Tibial nerve (tissue), 4 donors: ENCODE measurements at places on chromosomes 6 and 20.

DNA sequence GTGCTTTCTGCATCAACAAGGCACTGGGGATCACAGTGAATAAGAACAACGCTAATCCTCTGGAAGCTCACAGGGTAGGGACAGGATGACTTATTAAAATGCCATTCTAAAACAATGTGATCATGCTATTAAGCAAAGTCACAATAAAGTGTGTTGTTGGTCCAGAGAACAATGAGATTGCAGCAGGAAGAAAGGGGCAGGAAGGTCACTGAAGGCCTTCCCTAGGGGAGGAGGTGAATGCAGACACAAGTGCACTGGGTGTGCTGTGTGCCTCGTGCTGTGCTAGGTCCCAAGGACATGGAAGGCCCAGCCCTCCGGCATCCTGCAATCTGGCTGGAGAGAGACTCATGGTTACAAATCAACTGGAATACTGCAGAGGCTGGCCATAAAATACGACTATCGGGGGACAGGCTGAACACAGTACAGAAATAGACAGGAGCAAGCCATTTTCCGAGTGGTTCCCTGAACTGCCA lies 55.7 kb downstream of the LYRM4 start:
- no peak for DNase-seq

DNA sequence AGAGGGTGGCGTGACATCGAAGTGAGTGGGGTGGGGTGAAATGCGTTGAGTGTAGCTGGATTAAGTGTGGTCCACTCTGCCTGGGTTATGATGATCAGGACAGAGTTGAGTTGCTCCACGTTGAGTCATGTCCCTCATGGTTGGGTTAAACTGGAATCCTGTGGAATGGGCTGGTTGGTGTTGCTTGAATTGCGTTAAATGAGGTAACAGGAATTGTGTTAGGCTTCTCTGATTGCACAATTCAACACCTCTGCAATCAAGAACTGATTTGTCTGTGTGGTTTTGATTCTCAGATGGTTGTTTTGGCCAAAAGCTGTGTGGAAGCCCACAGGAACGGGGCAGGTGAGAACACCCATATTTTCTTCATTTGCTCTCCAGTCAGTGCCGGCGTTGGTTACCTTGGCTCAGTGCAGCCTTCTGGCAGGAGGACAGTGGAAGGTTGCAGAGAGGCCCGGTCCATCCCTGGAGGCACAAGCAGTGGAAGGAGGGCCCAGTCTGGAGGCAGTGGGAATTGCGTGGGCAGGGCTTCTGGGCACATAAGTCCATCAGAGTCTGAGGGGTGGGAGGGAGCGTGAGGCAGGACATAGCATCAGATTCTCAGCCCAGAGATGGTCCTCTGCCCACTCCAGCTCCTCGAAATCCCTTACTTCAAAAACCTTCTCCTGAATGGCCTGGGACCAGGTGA lies 11.6 kb downstream of the NOTCH4 start:
- no peak for DNase-seq

GRCh38 chr20:64203037-64203777 lies 39.0 kb downstream of the MYT1 start:
- no peak for DNase-seq

- DNase-seq, result no peak
These were observed 3.6 kb upstream of the NUP153 start for GRCh38 chr6:17710331-17710730.

GRCh38 chr6:90186637-90187371 lies 109.8 kb downstream of the BACH2 start:
- DNase-seq, result no peak

DNA sequence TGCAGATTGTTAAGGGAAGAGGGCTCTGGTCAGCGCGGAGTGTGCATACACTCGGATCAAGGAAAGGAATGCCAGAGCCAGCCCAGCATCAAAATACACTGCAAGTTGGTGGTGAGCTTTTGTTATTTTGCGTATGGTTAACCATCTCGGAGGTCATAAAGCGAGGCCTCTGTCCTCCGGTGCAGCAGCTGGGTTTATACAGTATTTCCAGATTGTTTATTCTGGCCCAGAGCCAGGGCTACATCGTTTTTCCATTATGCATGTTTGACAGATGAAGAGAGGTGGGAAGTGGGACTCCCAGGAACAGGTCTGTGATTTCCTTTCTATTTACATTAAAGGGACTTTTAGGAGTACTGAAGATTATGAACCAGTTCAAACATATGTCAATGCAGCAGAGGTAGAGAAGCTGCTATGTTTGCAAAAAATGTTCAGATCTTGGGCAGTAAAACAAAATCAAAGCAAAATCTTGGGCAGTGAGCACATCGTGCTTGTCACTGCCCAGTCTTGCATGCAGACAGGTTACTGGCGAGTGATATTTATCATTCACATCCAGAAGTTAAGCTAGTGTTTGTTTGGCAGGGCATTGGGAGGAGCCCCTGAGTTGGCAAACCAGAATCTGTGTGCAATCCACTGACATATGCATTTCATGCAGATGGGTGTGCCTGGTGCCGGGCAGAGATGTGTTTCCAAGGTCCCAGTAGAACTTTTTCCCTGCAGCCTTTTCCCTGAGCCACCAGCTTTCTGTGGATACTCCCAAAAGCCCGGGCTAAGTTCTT lies 256.3 kb upstream of the TAB2 start:
- no peak for DNase-seq

- DNase-seq, result no peak
These were observed 15.1 kb upstream of the HCK start for GRCh38 chr20:32036716-32037485.

- no peak for DNase-seq
These were observed 18.2 kb upstream of the POLR1H start for GRCh38 chr6:30042914-30043313.

DNA sequence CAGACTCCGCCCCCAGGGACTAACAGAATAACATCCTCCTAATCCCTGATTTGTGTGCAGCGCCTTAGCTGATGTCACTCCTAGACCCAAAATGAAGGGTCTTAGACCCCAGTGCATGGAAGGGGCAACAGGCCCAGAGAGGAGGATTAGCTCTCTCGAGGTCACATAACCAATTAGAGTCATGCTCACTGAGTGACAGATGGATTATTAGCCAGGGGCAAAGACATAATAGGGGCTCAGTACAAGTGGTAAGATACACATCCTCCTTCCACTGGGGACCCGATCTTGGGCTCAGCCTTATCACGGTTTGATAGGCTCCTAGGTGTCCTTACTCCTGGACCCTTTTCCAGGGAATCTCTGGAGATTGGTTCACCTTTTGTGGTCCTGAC lies 858 bp downstream of the TP53INP2 start:
- no peak for DNase-seq

DNA sequence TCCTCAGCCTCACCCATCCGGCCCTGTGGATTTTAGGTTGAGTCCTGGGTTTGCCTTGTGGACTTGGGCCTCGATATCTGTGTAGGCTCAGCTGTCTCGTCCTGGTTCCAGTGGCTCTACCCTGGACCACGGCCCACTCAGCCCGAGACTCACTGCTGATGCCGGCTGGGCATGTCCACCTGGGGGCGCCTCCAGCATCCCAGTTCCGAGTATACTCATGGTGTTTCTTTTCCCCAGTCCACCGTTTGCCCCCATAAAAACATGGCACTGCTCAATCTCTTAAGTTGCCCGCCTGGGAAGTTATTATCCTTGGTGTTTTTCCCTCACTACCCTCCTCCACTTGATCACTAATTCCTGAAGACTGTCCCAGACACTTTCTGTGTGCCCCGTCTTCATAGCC lies 99.1 kb downstream of the ARID1B start:
- no peak for DNase-seq

GRCh38 chr6:158752613-158753012 lies 66.6 kb downstream of the EZR start:
- no peak for DNase-seq

DNA sequence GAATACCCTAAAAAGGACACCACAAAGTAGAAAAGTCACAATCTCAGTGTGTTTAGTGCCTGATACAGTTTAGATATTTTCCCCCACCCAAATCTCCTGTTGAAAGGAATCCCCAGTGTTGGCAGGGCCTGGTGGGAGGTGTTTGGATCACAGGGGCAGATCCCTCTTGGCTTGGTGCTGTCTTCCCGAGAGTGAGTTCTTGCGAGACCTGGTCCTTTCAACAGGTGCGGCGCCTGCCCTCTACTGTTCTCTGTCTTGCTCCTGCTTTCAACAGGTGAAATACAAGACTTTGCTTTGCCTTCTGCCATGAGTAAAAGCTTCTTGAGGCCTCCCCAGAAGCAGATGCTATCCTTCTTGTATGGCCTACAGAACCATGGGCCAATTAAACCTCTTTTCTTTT lies 534.3 kb upstream of the NRSN1 start:
- DNase-seq, result no peak

DNA sequence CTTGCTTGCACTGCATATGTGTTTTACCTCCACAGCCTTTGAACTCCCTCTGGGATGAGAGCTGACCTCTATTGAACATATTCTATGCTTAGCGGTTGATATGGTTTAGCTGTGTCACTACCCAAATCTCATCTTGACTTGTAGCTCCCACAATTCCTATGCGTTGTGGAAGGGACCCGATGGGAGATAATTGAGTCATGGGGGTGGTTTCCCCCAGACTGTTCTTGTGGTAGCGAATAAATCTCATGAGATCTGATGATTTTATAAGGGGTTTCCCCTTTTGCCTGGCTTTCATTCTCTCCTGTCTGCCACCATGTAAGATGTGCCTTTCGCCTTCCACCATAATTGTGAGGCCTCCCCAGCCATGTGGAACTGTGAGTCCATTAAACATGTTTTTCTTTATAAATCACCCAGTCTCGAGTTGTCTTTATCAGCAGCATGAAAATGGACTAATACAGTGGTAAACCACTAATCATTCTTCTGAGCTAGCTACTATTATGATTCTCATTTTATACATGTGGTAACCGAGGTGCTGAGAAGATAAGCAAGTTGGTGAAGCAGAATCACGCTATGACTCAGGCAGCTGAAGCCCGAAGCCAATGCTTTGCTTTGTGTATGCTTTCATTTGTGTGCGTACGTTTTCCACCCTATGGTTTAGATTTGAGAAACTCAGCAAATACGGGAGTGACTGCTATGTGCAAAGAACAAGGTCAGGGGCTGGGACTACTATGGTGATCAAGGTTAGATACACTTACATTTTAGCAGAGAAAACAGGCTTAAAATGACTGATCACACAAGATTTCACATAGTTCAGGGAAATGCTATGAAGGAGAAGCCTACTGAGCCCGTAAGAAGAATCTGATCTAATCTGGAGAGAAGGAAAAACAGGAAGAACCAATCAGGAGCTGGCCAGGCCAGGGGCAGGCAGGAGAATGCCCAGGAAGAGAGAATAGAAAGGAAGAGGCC lies 363.5 kb downstream of the ESR1 start:
- DNase-seq, result no peak

DNA sequence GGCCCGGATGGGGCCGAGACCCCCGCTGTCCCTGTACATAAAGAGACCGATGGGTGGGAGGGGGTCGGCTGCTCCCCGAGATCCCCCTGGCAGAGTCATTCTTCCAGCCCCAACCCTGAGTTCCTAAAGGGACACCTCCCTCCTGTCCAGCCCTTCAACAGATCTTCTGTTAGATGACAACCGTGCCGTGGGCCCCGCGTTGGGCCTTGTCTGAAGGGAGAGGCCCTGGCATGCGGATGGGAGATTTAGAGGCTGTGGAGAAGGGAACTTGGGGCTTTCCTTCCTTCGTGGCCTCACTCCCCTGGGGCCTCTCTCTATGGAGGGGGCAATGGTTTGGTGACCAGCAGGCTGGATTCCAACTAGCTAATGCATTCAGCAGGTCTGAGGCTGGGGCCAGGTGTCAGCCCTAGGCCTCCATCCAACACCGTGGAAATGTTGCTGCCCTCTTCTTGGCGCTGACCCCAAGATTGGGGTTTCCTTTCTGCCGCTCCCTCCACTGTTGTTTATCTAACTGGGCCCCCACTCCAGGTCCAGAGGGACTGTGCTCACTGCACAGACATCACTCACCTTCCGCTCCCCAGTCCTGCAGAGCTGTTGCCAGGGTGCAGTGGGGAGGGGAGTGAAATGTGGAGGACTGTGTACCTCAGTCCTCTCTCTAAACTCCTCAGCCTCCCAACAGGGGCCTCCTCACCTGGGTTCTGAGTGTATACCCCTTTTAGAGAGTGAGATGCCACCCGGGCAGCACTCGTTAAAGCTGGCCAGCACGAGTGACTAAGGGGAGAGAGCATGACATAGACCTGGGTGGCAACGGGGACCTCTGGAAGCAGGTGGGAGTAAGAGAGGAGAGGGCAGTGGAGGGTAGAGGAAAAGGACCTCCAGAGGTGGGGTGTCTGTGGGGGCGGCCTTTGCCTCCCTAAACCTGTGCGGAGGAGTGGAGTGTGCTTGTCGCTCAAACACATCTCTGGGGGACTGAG lies 6.7 kb downstream of the TMEM151B start:
- no peak for DNase-seq

DNA sequence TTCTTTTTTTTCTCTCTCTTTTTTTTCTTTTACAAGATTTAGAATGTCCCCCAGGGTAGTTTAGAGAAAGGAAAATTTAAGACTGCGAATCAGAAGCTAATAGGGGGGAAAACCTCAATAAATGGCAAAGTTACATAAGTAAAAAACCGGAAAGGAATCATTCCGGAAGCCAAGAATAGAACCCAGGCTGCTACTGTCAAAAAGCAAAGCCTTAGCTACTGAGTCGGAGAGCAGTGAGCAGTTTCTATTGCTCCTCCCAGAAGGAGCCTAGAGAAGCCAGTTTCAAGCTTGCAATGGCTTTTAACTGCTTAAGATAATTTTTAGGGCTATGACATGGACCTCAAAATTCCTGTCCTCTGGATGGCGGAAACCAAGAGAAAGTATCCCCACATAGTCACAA lies 31.6 kb downstream of the SAMD5 start:
- DNase-seq, result no peak

DNA sequence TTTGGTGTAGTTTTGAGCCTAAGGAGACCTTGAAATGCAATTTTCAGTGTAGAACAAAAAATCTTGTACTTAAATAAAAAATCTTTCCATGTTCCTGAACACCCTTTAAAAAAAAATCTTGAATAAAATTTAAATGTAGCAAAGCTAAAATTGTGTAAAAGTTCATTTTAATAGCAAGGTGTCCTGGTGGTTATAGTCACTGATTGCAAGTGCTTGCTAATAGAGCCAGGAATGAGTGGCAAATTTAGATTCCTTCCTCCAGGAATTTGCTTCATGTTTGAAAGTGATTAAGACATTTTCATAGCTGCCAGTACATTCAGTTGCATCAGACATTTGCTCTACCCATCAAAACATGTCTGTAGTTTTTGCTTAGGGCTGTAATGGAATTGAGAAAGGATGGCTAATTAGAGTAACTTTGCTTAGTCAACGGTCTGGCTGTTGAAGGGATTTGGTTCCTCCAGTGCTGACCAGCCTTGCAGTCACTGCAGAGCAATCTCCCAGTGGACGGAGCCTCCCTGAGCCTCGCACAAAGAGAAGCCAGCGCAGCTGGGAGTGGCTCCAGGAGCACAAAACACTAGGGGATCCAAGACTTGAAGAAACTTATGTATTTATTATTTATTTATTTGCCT lies 36.5 kb downstream of the AKAP12 start:
- no peak for DNase-seq
